Karpas-422 (cell line): ENCODE measurements at places on chromosomes 16 and 17. TPM values are rescaled to one million over a fixed set of nuclear protein-coding genes. Genes with fewer than 3 reads are reported as not detected.
A peak's percentile ranks its signal among the peaks of the same experiment; 100 is the strongest.

The SLFN12L gene
- total RNA-seq: not detected in 2 replicates

GRCh38 chr17:79941088-79942010 lies 94.3 kb downstream of the TBC1D16 start:
- no peak for DNase-seq

The TEFM gene
- total RNA-seq: 11.4 and 20.7 TPM in 2 replicates

GRCh38 chr16:75614066-75614897 lies 8.8 kb downstream of the ADAT1 start:
- DNase-seq: no peak

DNA sequence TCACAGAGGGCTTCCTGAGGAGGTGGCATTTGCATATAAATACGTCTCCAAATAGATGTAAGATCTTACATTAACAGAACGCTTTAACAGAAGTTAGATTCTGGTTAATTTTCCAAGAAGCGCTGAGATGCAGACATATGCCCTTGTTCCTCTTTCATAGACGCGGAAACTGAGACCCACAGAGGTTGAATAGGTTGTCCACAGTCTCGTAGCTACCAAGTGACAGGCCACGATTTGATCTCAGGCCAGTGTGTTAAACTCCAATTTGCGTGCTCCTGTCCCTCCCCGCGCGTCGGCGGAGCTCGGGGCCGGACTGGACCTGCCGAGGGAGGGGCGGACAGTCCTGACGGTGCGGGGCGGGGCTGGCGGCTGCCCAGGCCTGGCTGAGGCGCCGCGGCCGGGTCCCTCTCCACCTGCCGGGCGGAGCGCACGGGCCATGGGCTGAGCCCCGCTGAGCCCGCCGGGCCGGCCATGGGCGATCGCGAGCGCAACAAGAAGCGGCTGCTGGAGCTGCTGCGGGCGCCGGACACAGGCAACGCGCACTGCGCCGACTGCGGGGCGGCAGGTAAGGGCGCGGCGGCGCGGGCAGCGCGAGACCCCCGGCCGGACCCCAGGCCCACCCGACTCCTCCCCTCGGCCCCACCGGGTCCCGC lies at the start of gene ADAP2:
ADAP2 (plus strand) TSS at position 402 of the 653 bp plus-strand sequence; CDS start at position 472, 70 bp downstream.
- DNase-seq: peak; percentile 75

DNA sequence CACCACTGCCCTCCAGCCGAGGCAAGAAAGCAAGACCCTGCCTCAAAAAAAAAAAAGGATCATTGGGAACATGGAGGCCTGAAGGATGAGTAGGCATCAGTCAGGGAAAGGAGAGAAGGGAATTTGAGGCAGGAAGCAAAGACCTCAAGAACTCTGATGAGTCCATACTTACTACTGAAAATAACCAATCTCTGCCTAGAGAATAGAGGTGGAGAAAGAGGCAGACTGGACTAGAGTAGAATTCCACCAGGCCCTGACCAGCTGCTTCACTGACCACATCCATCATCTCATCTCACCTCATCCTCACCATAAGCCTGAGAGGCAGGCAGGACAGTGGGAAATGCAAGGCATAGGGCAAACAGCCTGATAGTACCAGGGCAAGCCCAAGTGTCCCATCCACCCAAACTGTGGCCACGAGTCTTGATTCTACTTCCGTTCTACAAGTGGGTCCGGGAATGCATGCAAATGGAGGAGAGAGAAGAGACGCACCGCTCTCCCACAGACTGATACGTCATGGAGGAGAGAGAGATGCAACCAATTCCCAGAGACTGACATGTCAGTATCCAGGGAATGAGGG lies 17.1 kb downstream of the ANKRD11 start:
- DNase-seq: no peak

DNA sequence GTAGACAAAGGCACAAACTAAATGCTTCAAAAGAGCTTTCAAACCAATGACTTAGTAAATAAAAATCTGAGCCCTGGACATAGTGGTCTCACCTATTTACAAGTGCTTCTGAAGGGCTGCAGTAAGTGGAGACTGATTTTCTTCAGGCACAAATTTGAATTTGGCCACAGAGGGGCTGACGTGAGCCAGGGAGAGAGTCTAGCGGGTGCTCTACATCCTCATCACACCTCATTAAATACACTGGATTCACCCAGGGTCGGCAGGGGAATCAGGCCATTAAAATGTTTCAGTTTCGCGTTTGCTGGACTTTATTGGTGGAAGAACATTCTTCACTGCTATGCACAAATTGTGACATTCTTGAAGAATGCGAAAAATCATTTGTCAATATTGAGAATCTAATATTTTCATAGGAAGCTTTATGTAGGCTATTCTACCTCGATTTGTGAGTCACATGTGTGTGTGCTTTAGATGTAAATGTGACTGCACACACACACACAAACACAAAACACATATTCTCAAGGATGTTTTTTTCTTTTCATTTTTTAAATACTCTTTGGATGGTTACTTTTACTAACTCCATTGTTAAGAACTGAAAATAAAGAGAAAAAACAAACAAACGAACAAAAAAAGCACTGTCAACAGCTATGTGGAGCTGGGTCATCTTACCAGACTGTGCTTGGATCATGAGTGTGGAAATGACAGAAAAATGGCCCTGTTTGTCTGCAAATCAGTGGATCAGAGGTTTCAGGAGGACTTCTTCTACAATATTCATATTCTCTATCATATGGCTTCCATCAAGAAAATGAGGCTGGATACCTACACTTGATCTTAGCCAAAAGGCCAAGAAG lies 58.9 kb downstream of the CDH11 start:
- no peak for DNase-seq
